ENCODE measurements at places on chromosomes 1 and 21.

DNA sequence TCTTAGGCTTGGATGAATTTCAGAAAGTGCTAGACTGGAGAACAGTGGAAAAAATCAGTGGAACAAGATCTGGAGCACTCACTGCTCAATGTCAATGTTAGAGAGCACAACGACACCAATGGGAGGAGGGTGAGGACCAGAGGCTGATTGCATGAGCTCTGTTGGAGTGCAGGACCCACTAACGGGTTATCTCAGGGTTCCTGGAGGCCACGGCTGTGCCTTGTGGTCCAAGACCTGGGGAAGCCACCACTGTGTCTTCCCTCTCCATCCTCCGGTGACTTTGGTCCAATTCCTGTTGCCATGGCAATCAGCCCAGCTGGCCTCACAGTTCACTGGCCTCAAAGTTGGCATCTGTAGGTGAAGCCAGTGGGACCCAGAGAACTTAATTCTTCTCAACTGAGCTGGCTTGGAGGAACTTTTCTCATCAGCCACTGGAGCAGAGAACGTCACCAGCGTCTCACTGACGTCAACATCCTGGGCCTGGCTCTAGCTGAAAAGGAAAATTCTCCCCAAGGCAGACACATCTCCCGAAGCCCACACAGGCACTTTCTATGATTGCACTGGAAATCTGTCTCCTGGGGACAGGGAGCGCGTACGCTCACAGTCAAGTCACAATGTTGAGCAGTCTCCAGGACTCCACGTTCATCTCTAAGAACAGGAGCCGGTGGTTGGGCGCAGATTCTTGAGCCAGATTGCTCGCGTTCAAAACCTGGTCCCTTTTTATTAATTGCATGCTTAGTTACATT, 21.9 kb upstream of the GPR157 start:
- DNase-seq = no peak

DNA sequence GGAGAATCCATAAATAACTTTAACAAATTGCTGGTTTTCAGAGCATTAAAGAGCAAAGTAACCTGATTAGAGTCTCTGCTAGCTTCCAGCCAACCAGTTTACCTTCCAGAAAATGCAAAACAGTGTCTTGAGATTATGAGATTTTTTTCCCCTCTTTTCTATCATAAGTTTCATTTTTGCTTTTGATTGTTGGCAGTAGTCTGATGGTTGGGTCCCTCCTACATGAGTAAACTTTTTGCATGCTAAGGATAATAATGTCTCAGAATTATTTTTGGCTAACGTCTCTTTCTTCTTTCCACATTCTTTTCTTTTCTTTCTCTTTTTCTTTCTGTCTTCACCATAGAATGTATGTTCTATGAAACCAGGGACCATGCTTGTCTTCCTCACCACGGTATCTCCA, 6.3 kb upstream of the ADAMTS5 start:
- no peak for DNase-seq

DNA sequence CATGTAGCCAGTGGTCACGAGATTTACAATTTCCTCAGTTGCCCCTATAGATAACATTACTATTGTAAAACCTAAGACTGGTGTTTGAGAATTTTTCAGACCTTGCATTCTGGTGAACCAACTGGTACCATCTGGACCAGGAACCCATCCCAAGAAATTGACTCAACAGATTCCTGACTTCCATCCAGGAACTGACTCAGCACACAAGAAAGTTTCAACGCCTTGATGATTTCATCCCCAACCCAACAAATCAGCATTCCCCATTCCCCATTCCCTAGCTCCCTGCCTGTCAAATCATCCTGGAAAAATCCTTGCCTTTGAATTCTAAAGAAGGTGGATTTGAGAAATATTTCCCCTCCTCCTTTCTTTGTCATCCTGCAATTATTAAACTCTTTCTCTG, 529.8 kb upstream of the PRMT6 start:
- DNase-seq = no peak

DNA sequence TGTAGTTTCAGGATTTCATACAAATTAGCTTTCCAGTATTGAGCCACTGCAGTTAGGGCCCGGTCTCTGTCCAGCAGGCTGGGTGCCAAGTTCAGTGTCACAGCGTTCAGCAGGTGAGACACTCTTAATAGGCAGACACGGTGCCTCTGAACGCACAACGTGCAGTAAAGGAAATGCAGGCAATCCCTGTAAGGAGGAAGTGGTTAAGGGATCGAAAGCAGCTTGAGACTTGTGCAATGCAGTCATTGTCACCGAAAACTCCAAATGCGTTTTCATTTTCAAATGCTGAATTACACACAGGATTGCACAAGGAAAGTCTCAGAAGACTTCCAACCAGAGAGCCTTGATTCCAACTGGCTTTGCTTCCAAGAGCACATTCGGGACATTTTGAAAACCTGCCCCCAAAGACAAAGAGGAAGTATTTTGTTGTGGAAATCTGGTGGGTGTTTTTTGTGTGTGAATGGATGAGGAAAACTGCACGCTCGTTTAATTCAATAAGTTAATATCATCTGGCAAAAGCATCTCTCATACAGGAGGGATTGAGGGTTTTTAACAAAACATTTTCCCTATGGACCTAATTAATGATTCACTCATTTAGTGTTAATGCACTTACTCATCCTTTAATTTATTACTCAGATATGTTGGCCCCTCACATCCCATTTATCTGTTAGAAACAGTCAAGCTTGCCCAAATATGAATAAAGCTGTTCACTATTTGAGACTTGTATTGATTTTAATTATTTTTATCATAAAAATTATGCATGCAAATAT, 61.6 kb downstream of the PTGS2 start:
- no peak for DNase-seq

- no peak for DNase-seq
Measured at GRCh38 chr1:17881761-17882160, 126.6 kb downstream of the ACTL8 start.

DNA sequence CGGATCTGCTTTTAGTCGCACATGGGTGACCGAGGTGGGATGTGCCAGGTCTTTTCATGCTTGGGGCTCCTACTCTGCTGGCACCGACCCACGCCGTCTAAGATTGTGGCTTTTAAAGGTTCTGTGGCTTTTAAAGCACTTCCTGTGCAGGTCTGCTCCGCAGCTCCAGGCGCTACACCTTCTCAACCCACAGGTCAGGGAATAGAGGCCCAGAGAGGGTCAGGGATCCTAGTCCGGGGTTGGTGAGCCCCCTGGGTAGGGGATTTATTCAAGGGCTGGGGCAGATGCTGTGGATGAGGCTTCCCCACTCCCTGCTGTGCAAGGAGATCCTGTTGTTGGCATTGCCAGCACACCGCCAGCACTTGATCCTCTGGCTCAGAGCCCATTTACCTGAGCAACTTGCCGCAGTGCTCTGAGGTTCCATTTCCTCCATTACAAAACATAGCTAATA, 212.8 kb upstream of the RAB4A start:
- DNase-seq = no peak

GRCh38 chr1:210292231-210292871, 36.4 kb upstream of the HHAT start:
- no peak for DNase-seq
